Activated naive CD8-positive, alpha-beta T cell treated with anti-CD3 and anti-CD28 coated beads for 36 hours (primary cell): ENCODE measurements at places on chromosomes 7 and 10.

DNA sequence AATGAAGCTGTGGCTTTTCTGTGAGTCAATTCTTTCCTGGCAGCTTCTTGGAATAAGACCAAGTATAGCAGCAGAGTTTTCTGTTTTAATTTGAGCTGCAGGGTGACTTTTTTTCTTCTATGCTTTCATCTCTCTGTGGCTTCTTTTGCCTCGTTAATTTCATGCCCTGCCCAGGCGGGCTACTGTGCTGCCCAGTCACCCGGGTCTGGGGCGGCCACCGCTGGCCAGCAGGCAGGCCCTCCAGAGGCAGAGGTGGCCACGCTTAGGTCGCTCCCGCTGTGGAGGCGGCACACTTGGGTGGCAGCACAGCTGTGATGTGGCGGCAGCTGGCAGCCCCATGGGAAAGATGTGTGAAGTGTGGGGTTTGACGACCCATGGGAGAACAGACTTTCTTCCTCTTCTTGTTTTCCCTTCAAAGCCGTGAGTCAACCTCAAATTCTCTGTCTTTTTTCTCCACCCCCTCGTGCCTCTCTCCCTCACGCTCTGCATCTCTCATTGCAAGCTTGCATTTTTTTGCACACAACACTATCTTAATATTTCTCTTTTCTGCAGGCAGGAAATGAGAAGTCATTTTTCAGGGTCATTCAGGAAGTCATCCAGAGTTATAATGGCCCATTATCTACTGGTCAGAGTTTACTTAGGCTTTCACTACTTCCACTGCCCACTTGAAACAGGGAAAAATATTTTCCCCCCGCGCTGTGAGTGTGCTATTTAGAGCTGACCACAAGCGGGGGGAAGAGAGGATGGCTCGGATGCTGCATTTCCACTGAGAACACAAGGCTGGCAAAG, 67.8 kb downstream of the EGFR start:
- peak; percentile 22 for DNase-seq

GRCh38 chr7:90701021-90701420, 104.9 kb downstream of the CDK14 start:
- no peak for DNase-seq

- DNase-seq: peak; percentile 8
Measured at GRCh38 chr7:28748933-28749584, 209.1 kb downstream of the TRIL start.

DNA sequence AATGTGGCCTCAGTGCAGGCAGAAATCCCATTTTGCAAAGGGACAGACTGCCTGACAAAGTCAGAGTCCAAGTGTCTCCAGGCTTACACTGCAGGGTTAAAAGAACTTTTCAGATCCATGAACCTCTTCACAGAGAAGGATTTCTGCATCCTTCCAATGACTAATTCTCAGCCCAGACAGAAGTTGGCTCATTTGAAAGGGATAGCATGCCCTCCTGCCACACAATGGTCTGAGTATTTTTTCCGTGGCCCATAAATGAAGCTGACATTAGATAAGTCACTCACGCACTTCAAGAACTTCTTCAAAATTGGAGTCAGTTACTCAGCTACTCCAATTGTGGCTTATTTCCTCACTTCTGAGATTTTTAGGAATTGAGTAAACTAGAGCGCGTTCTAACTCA, 170.2 kb downstream of the PLXNA4 start:
- no peak for DNase-seq

- no peak for DNase-seq
Measured at GRCh38 chr10:31520986-31521831, 202.2 kb downstream of the ZEB1 start.

GRCh38 chr10:5457741-5458140, 41.6 kb downstream of the CALML5 start:
- DNase-seq: no peak

- DNase-seq: no peak
Measured at GRCh38 chr10:3139216-3139910, 33.2 kb downstream of the PITRM1 start.

GRCh38 chr7:40234046-40234445, 99.2 kb downstream of the SUGCT start:
- DNase-seq: no peak

GRCh38 chr10:111273235-111273634, 196.4 kb downstream of the ADRA2A start:
- no peak for DNase-seq
